Myocyte (in vitro differentiated cells): ENCODE measurements at places on chromosomes 6 and 20.

- DNase-seq, result no peak
Measured at GRCh38 chr6:139149383-139149782, 14.5 kb downstream of the HECA start.

DNA sequence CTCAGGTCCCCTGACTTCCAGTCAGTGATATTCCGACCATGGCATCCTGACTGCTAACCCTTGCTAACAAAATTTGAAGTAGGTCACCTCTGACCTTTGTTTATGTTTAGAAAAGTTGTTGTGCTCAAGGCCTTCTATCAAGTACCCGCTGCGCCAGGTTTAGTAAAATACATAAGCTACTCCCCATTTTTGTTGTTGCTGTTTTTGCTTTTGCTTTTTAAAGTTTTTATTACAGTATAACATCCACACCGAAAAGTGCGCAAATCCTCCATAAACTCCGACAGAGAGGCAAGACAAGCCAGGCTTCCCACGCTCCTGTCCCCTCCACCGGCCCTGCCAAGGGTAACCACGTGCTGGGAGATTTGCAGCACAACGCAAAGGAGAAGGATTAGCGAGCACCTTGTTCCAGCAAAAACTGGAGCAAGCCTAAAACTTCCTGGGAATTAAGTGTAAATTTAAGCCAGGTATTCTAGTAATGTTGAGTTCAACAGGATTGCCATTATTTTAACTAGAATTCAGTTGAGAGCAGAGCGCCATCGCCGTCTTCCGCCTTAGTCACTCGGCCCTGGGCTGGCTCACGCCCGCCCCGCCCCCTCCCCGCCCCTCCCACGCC, 17.8 kb upstream of the HMGN4 start:
- peak; percentile 64 for DNase-seq

- DNase-seq, result no peak
Measured at GRCh38 chr20:50392138-50392866, 117.9 kb upstream of the PTPN1 start.

- peak; percentile 6 for DNase-seq
Measured at GRCh38 chr20:46253391-46253790, 54.9 kb downstream of the CDH22 start.

GRCh38 chr6:23417133-23417532, 708.9 kb upstream of the NRSN1 start:
- DNase-seq, result no peak
